HCEC 1CT (cell line): ENCODE measurements at places on chromosomes 7 and 10.
A peak's percentile ranks its signal among the peaks of the same experiment; 100 is the strongest.

DNA sequence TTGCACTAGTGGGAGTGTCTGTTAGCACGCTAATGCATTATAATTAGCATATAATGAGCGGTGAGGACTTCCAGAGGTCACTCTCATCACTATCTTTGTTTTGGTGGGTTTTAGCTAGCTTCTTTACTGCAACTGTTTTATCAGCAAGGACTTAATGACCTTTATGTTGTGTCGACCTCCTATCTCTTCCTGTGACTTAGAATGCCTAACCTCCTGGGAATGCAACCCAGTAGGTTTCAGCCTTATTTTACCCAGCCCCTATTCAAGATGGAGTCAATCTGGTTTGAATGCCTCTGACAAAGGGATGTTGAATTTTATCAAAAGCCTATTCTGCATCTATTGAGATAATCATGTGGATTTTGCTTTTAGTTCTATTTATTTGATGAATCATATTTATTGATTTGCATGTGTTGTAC is 22.5 kb upstream of the ZNF518A start:
- no peak for DNase-seq

DNA sequence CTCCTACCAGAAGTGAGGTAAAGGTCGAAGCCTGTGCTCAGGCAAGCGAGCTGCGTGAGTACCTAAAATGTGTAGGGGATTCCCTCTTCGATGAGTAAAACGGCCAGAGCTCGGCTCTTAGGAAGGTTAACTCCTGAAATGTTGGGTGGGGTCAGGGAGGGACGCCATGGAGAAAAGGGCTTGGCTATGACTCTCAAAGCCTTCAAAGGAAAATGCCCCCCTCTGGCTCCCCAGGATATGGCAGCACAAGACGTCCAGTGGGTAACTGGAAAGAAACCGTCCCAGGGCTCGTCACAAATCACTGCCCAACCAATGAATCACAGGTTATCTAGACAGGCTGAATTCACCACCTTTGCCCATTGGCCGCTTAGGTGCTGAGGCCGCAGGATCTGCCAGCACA is 58.0 kb downstream of the CALML3 start:
- DNase-seq: no peak

- no peak for DNase-seq
These were observed 28.0 kb upstream of the PSMG3 start for GRCh38 chr7:1597791-1598190.

- no peak for DNase-seq
These were observed 156.7 kb downstream of the CTNNA3 start for GRCh38 chr10:67539312-67539711.

- peak; percentile 21 for DNase-seq
These were observed 505 bp downstream of the NUDCD3 start for GRCh38 chr7:44489955-44490350.
